ENCODE measurements at places on chromosomes 7 and 10. TPM values are rescaled to one million over a fixed set of nuclear protein-coding genes. Genes with fewer than 3 reads are reported as not detected.

DNA sequence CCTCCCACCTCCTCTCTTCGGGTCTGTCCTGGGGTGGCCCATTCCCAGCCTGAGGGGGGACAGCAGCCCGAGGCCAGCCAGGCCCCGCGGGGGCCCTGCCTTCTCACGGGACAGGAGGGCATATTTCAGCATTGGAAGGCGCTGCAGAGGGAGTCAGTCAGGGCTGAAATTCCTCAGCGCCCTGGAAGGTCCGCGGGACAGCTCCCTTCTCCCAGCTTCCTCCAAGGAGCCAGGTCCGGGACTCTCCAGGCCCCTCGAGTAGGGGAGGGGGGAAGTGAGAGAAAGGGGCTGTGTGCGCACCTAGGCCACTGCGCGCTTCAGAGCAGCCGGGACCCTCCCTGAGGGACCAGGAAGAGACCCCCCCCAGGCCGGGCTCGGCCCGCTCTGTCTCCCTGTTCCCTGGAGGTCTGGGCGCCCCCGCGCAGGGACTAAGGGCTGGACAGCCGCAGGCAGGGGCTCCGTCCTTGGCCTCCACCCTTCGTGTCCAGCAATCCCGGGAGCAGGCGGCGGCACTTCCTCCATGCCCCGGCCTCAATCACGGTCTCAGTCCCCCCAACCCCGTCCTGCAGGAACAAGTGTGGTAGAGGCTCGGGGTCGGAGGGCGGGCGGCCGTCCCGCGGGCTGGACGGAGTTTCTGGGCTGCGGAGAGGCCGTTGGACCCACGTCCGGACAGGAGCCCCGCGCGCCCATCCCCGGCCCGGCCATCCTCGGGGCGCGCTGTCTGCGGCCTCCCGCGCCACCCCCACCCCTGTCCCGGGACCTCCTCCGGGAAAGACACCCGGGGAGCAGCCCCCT is 6.0 kb upstream of the ELFN1 start:
- peak; percentile 63 for DNase-seq

DNA sequence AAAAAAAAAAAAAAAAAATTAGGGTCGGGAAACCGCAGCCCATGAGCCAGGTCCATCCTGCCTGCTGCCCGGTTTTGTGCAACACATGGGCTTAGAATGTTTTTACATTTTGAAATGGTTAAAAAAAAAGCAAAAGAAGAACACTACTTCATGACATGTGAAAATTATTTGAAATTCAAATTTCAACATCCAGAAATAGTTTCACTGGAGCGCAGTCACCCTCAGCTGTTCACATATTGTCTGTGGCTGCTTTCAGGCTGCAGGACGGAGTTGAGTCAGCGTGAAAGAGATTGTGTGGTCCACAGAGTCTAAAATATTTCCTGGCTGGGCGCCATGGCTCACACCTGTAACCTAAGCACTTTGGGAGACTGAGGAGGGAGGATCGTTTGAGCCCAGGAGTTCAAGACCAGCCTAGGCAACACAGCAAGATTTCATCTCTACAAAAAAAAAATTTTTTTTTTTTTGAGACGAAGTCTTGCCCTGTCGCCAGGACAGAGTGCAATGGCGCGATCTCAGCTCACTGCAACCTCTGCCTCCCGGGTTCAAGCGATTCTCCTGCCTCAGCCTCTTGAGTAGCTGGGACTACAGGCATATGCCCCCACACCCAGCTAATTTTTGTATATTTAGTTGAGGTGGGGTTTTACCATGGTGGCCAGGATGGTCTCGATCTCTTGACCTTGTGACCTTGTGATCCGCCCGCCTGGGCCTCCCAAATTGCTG is 63.9 kb upstream of the ECHDC3 start:
- peak; percentile 55 for DNase-seq

GRCh38 chr10:30675791-30676718 is 46.5 kb upstream of the LYZL2 start:
- no peak for DNase-seq

GRCh38 chr7:30888747-30889146 is 22.9 kb upstream of the AQP1 start:
- DNase-seq: peak; percentile 79

DNA sequence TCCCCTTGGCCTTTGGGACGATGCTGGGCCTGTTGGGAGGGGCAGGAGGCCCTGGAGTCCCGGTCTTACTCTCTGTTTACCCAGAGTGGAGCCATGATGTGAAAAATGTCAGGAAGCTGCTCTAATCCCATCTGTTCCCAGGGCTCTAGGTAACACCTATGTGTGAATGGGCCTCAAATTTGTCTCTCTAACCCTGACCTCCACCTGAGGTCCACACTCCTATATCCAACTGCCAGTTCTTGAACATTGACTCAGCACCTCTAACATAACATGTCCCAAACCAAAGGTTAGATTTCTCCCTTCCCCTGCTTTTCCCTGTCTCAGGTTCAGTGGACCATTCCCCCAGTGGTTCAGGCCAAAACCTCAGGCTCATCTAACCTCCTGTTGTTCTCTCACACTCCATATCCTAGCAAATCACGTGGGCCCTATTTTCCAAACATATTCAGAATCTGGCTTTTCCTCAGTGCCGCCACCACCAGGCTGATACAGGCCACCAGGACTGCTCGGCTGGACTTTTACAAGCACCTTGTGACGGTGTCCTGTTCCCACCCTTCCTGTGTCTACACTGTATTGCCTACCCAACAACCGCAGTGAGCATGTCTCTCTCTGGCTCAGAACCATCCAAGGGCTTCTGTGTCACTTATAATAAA is 130.6 kb downstream of the ATXN7L1 start:
- DNase-seq: no peak

DNA sequence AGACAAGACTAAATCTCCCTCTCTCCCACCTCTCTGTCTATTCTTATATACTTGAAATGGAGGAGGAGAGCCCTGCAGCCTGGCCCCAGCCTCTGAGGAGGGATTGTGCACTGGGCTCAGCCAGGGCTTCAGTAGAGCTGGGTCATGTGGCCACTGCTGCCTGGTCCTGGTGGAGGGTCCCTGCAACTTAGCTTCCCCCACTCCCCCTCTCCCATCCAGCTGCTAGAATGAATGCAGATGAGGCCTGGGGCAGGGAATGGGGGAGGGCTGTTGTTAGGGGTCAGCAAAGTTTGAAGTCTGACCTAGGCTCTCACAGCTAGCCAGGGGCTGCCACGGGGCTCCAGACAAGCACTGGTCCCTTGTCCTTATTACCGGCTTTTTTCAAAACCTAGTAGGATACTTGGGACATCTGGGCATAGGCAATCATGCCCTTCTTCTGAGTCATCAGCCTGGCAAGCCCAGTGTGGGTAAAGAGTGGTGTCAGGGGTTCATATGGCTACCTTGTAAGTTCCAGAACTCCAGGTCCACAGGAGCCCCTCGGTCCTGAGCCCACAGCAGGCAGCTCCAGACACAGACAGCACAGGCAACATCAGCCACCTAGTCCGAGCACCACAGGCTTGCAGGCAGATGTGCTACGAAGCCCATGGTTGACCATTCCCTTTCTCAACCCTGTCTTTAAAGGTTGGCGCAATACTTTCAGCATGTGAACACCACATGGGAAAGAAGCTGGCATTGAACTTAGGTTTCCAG is 12.8 kb upstream of the CXCL12 start:
- no peak for DNase-seq

GRCh38 chr7:130266258-130266960 is at the start of gene CPA2:
CPA2 (plus strand) TSS chr7:130266863; CDS start chr7:130266882, 19 bp downstream.
- no peak for DNase-seq

- no peak for DNase-seq
Observed at GRCh38 chr7:146366938-146367337, 250.3 kb downstream of the CNTNAP2 start.

- DNase-seq: peak; percentile 92
Observed at GRCh38 chr7:131109759-131110296, 217.8 kb upstream of the MKLN1 start.

GRCh38 chr7:15581352-15581951 is 19.6 kb upstream of the AGMO start:
- DNase-seq: no peak

DNA sequence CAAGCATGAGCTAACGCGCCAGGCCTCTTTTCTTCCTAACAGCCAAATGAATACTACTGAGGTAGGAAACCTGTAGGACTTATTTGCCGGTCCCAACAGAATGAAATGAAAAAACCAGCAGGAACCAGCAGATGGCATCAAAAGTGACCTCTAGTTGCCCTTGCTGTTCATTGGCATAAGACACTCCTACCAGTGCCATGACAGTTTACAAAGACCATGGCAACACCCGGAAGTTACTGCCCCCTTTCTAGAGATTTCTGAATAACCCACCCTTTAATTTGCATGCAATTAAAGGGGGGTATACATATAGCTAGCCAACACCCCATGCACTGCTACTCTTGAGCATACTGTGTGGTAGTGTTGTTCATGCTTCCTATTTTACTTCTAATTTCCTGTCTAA is 65.2 kb downstream of the ATE1 start:
- no peak for DNase-seq

GRCh38 chr7:43749383-43749940 is 9.0 kb upstream of the BLVRA start:
- no peak for DNase-seq

DNA sequence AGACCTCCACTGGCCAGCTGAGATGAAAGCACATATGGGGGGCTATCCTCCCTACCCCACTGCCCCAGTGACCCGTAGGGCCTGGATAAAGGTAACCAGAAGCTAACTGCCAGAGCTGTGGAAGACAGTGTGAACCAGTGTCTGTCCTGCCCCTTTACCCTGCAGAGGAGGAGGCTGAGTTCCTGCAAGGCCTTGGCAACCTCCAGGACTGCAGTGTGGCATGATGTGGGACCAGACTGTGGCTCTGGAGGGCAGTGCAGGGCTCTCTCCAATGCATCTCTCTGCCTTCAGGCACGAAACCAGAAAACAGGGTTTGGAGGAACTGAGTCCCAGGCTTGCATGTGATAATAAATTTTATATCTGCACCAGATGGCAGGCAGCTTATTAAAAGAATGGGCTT is 93.1 kb downstream of the EPC1 start:
- no peak for DNase-seq

- peak; percentile 46 for DNase-seq
Observed at GRCh38 chr10:47286591-47287315, 13.2 kb upstream of the GDF10 start.

- no peak for DNase-seq
Observed at GRCh38 chr7:157054927-157055326, 44.5 kb upstream of the MNX1 start.

DNA sequence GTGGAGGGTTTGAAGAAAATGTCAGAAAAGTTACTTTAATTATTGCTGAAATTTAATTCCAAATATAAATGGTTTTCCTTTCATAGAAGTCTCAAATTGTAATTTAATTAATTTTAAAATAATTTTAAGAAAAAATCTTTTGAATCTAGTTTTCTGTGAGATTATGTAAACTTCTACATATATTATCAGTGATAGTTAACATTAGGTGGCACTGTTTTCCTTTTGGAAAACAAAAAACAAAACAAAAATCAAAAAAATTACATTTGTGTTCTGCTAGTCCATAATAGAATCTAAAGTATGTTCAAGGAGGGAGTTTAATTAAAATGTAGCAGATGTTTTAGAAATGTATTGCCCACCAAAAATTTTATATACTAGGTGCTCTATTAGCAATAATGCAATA is 1456.7 kb downstream of the REEP3 start:
- DNase-seq: no peak

GRCh38 chr10:95531058-95531809 is 29.9 kb downstream of the SORBS1 start:
- no peak for DNase-seq

- no peak for DNase-seq
Observed at GRCh38 chr7:129122078-129122750, 22.3 kb upstream of the TSPAN33 start.

- DNase-seq: peak; percentile 61
Observed at GRCh38 chr10:86967481-86967941, 771 bp upstream of the ADIRF start.

DNA sequence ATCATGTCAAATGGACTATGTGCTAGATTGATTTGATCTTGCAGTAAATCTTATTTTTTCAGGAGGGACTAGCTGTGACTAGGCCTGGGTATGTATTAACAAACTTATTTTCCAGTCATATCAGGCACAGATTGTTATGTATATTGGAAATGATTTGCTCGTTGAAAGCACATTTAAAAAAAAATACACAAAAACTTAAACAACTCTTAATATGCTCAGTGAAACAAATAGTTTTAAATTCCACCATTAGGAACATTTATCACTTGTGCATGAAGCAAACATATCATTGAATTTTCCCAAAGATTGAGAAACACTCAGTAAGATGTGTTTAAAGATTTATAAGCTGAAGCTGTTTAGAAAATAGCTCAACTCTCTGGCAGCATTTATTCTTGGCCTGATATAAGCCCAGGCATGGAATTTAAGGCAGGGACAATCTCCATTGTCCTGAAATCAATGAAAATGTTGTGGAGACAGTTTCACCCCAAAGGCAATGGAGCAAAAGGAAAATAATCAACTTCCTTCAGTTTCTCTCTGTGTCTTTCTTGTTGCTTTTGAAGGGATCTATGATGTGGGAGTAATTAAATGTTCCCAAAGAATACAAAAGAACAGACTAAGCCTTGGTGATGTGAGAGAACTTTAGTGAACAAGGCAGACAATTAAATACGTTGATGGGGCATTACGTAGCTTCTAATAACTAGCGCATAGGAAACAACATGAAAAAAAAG is 250.3 kb downstream of the GPR37 start:
- no peak for DNase-seq

- DNase-seq: no peak
Observed at GRCh38 chr7:151454305-151454704, 14.4 kb upstream of the CRYGN start.

DNA sequence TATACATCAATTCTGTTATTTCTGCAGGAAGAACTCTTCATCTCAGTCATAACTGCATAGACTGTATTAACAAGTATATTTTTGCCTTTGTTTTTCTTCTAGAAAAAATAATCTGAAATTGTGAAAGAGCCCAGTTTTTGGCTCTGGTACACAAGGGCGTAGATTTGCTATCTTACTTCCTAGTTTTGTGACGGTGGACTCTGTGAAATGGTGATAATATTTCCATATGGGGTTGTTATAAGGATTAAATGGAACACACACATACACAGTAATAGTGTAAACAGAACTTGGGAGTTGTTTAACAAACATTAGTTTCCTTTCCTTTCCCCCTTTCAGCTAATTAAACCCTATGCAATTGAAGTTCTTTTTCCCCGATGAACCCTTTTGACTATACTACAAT is 108.7 kb downstream of the MKLN1 start:
- DNase-seq: no peak

DNA sequence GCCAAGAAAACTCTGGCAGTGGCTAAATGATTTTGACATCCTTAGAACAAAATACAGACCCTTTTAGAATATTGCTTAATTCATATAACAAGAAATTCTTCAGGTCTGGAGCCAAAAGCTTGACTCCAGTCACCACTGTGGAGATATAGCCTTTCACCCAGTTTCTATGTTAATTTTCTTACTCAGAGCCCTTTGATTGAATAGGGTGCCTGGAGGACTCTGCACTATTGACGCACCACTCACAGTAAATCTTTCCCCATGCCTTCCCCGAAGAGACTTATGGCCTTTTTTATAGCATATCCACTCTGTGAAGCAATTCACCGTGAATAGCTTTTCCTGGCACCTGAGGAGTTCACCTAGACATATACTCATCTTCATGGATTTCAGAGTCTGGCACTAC is 613.8 kb downstream of the ZWINT start:
- DNase-seq: no peak

WNT2 gene
- under 0.01 TPM for total RNA-seq

TTYH3 gene
- total RNA-seq: 10.7 TPM

SRGN gene
- 83.5 TPM for total RNA-seq

FAM237B gene
- total RNA-seq: not detected

VIPR2 gene
- total RNA-seq: 15.0 TPM

CUBN gene
- 1.1 TPM for total RNA-seq

CC2D2B gene
- total RNA-seq: 1.5 TPM

LIPK gene
- total RNA-seq: not detected

SFTPA1 gene
- total RNA-seq: not detected

All from sigmoid colon (tissue), 7 donors.